Hindlimb muscle (tissue), 1 donor: ENCODE measurements at places on chromosomes 6 and 20.

GRCh38 chr6:150651808-150652470, 52.3 kb downstream of the PLEKHG1 start:
- DNase-seq, result no peak

DNA sequence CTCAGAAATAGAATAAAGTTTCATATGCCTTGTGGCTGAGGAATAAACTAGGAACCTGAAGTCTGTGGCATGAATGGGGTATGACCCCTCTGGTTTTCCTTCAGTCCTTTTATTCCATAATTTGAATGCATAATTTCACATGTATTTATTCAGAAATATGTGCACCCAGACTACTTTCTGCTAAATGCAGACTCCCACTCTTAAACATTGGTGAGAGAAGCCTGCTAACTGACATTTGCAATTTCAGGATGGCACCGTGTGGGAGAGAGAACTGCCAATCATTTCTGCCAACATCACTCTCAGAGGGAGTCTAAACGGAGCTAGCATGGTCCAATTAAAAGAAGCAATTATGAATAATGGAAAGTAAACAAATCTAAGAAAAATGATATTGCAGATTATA, 141.3 kb downstream of the ADGRB3 start:
- DNase-seq, result no peak

DNA sequence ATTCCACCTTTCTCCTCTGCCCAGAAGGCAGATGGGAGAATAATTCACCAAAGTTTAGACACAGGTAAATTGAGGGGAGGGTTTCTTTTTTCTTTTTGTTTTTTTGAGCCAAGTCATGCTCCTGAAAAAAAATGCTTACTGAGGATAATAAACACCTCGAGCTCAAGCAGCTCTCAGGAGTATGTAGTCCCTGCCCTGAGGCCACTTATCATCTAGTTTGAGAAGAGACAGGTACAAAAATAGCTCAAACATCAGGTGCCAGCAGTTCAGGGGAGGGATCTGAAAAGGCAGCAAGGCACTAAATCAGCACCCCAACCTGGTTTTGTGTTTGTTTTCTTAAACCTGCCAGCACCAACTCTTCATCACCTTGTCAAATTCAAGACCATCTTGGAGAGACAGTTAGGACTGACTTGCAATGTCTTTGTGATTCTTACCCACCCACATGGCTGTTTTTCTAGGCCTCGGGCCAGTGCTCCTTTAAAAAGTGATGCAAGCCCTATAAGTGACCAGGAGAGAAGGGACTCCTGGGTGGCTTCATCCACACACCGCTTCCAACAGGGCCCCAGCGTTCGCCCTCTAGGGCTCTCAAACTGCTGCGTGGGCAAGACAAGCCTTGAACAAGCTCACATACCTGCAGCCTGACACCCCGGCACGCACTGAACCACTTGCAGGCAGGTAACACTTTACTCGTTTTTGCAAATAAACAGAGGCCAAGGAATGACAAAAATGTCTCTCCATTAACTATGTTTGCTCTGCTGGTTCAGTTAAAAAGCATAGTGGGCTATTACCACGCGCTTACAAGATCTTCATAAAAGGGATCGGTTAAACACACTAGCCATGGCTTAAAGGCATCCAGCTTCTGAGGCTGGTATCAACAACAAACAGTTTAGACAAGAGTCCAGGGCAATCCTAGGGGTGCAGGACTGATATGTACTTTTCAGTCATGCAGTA, 13.9 kb downstream of the JAG1 start:
- no peak for DNase-seq

DNA sequence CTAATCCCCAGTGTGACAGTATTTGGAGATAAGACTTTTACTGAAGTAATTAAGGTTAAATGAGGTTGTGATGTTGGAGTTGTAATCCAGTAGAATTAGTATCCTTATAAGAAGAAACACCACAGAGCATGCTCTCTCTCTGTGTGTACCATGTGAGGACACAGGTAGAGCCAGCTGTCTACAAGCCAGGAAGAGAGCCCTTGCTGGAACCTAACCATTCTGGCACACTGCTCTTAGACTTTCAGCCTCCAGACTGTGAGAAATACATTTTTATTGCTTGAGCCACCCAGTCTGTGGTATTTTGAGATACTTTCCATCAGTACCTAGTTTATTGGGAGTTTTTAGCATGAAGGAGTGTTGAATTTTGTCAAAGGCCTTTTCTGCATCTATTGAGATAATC, 110.2 kb downstream of the PHF3 start:
- no peak for DNase-seq

DNA sequence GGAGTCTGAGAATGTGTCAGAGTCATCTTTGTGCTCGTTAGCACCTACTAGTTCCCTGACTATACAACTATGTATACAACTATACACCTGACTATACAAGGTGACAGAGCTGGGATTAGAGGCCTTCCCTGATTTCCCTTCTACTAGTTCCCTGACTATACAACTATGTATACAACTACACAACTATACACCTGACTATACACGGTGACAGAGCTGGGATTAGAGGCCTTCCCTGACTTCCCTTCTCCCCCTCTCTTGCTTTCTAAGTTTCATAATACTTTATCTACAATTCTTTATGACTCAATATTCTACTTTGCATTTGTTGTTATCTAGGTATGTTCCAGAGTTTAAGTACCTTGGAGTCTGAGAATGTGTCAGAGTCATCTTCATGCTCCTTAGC, 68.0 kb downstream of the HS3ST5 start:
- no peak for DNase-seq

GRCh38 chr6:3022765-3023662, 23.3 kb downstream of the NQO2 start:
- no peak for DNase-seq

DNA sequence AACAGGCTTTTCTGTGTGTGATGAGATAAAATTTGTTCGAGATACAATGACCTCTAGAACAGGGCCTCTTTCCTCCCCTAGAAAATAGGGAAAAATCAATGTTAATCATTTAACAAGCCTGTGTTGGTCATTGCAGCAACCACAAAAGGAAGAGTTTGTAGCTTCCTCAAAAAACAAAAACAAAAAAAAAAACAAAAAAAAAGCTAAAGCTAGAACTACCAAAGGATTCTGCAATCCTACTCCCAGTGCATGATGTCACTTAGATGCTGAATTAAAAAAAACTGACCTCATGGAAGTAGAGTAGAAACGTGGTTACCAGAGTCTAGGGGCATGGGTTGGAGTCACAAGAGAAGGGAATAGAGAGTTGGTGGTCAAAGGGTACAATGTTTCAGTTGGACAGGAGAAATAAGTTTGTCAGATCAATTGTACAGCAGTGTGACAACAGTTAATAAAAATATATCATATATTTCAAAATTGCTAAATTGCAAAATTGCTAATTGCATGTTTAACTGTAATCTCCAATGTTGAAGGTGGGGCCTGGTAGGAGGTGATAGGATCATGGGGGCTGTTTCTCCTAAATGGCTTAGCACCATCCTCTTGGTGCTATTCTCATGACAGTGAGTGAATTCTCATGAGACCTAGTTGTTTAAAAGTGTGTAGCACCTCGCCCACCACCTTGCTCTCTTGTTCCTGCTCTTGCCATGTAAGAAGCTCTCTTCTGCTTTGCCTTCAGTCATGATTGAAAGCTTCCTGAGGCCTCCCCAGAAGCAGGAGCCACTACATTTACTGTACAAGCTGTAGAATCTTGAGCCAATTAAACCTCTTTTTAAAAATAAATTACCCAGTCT, 163.4 kb upstream of the SIM1 start:
- DNase-seq, result no peak

DNA sequence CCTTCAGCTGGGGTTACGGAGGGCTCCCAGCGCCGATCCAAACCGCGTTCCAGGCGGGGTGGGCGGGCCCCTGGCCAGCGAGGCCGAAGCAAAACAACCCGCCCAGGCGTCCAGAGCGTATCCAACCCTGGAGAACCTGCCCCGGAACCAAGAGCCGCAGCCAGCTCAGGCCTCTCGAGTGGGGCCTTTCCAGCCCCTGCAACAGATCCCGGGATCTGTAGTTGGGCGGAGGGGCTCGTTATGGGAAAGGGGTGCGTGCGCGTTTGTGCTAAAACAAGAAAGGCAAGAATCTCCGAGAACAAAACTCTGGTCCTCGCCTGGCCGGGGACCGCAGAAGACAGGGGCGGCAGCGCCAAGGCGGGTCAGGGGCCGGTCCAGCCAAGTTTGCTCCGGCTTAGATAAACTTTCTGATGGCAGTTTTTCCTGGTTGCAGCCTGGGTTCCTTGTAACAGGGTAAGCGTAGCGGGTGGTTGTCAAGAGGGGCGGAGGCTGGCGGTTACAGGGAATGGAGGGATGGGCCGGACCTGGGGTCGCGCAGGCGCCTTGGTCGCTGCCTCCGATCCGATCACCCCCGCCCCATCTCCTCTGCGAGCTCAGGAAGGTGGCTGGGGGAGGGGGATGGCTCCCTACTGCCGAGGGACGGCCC, 448 bp upstream of the RIN2 start:
- DNase-seq, result peak; percentile 92

GRCh38 chr6:102039441-102039840, 645.9 kb downstream of the GRIK2 start:
- no peak for DNase-seq

DNA sequence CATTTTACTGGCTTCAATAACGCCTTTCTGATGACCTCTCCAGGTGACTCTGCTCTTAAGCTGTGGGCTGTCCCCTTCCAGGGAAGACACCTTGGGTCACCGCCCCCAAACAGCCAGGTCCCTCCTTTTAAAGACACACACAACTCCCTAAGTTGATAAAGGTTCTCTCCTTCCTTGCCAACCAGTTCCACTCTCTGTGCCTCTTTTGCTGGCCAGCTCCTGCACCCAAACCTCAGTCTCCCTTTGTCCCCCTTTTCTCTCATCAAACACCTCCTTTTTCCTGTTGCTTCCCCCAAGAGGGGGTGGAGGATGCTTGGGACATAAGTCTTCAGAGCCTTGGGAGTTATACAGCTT, 1.0 kb downstream of the NCOA6 start:
- peak; percentile 26 for DNase-seq

DNA sequence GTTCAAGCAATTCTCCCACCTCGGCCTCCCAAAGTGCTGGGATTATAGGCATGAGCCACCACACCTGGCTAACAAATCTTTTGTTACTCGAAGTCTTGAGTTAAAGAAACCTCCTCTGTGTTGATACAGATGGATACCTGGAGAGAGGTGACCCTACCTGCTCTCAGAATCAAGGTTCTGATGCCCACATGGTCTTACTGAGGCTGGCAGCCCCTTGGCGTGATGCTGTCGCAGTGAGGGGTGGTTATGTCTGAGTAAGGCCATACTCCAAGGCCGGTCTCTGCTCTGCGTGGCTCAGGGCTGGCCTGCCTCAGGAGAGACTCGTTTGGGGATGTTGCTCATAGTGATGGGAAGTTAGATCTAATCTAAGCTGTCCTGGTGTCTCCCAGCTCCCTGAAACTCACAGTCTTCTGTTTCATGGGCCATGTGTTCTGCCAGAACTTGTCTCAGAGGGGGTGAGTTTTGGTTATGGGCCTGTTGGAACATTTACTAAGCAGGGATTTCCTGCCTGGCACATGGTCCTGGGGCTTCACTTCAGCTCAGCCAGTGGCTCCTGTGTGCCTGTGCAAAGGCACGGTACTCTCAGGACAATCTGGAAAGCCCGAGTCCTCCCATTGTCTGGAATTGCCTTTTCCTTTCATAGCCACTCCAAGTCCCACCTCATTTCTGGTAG, 17.5 kb upstream of the TRAF3IP2 start:
- DNase-seq, result no peak

GRCh38 chr6:35691027-35691824, 2.5 kb upstream of the FKBP5 start:
- DNase-seq, result peak; percentile 38

GRCh38 chr6:127083231-127083962, 35.1 kb upstream of the RSPO3 start:
- DNase-seq, result no peak

- DNase-seq, result no peak
Measured at GRCh38 chr6:70285201-70285600, 17.7 kb downstream of the COL9A1 start.

DNA sequence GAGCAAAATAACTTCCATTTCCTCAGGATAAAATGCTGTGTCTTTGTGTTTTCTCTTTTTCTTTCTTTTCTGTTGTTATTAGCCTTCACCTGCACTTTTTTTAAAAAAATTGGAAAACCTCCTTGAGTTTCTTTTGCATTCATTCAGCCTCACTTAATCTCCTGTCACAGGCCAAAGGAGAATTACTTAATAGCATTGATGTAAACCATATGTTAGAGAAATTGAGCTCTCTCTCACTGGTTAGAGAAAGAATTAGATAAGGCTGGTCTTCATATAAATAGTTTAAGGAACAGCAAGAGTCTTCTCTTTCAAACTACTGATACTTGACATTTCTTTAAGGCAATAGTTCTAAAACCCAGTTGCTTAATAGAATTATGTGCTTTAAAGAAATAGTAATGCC, 564.2 kb downstream of the TFAP2B start:
- DNase-seq, result no peak

- no peak for DNase-seq
Measured at GRCh38 chr6:135871878-135872277, 20.4 kb downstream of the PDE7B start.

DNA sequence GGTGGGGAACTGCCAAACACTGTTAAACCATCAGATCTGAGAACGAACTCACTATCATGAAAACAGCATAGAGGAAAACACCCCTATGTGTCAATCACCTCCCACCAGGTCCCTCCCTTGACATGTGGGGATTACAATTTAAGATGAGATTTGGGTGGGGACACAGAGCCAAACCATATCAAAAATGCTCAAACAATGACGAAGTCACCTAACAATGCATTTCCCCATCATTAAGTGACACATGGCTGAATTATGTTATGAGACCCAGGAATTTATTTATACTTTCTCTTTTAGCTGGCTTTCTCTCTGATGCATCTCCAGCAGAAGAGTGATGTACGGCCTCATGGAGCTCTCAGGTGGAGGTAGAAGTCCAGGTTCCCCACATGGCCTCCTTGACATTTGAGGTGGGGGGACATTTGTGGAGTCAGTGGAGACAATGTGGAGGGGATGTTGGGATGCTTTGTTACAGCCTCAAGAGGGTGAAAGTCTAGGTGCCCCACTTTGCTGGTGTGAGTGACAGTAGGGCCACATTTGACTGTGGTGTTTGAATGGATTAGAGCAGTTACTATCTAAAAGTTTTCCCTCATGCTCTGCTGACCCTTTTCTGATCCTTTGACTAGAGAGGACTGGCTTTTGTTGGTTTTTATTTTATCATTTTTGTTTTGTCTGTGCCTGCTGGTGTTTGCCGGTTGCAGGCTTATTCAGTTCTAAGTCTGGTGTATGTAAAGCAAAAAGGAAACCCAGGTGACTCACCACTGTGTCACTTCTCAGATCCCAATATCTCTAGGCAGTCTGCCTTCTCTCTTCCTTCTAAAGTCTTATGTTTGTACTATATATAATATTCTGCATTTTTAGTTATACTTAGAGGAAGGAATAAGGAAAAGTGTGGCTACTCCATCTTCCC, 18.5 kb upstream of the DCBLD1 start:
- no peak for DNase-seq
